ENCODE measurements at places on chromosomes 11 and 22.

GRCh38 chr11:112374486-112375140 lies 114.0 kb upstream of the PLET1 start:
- DNase-seq, result no peak

DNA sequence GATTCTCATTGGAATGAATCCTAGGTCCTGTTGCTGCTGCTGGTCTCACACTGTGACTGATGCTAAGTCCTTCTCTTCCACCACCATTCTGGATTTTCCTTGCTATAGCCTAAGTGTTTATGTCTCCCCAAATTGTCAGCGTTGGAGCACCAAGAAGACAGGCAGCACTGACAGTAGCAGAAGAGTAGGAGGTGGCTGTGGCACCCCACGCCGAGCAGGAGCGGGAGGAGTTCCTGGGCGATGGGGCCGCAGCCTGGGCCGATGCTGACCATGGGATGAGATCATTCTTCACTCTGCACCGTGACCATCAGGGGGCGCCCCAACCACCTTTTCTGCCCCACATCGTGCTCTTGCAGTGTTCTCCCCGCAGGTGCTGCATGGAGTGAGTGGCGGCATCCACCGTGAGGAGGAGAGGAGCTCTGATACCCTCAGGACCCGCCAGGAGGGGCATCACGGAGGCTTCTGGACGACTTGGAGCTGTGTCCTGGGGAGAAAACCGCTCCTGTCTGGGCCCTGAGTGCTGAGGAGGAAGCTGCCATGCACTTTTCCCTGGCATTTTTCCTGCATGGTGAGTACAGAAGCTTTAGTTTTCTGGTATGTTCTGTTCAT lies 57.0 kb downstream of the LRRC74B start:
- peak; percentile 50 for DNase-seq

DNA sequence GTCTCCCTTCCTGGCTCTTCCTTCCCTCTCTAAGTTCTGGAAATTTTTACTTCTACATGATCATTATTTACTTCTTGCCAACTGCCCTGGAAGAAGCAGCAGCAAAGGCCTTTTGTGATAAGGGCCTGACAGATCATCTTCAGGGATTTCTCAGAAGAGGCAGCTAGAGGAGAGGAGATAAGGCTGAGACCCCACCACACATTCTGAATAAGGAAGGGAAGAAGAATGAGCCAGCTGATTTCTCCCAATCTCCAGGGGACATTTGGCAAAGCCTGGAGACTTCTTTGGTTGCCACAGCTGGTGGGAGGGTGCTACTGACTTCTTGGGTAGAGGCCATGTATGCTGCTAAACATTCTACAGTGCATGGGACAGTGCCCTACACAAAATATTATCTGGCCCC lies 122.4 kb upstream of the OR9Q1 start:
- DNase-seq, result no peak

- no peak for DNase-seq
Observed at GRCh38 chr11:44914105-44914504, 36.6 kb downstream of the TP53I11 start.

DNA sequence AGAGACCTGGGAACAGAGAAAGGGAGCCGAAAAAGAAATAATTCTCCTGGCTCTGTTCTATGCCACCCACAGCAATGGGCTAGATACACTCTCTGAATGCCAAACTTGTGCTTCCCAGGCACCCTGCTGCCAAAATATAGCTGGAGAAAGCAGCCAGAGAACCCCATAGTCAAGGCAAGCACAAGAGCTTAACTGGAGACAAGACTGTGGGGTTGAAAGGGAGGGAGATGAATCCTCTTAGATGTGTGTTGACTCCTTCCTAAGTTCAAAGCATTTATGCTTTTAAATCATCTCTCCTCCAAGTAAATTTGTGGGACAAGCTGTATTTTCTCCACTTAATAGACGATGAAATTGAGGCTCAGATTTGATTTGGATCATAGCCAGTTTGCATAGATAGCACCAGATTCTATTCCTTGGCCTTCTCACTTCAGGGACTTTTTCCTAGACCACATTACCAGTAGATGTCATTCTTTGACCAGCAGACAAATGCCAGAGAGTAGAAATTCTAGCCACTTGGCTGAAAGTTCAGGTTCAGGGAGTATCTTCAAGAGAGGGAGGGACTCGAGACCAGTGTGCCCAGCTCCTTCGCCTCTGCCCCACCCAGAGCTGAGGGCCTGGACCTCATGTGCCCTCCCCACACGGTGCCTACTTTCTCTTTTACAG lies 16.5 kb upstream of the ETS1 start:
- no peak for DNase-seq

DNA sequence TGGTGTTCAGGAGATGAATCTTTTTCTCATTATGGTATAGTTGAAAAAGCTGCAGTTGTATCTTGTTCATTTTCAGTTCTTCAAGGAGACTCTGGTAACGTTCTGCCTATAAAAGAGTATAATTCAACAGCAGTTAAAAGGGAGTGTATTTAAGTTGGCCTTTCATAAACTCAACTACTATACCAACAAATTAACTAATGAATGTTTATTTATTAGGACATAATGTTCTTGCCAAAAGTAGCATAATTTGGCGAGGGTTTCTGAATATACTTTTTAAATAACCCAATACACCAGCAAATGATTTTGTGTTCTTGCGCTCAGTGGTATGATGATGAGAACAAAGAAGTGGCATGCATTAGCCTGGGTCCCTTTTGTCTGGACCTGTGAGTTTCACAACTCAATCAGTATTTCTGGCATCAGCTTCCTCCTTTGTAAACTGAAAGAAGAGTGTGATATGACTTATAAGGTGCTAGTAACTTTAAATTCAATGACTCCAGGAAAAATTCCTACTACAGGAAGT lies 10.9 kb downstream of the SMC1B start:
- no peak for DNase-seq

DNA sequence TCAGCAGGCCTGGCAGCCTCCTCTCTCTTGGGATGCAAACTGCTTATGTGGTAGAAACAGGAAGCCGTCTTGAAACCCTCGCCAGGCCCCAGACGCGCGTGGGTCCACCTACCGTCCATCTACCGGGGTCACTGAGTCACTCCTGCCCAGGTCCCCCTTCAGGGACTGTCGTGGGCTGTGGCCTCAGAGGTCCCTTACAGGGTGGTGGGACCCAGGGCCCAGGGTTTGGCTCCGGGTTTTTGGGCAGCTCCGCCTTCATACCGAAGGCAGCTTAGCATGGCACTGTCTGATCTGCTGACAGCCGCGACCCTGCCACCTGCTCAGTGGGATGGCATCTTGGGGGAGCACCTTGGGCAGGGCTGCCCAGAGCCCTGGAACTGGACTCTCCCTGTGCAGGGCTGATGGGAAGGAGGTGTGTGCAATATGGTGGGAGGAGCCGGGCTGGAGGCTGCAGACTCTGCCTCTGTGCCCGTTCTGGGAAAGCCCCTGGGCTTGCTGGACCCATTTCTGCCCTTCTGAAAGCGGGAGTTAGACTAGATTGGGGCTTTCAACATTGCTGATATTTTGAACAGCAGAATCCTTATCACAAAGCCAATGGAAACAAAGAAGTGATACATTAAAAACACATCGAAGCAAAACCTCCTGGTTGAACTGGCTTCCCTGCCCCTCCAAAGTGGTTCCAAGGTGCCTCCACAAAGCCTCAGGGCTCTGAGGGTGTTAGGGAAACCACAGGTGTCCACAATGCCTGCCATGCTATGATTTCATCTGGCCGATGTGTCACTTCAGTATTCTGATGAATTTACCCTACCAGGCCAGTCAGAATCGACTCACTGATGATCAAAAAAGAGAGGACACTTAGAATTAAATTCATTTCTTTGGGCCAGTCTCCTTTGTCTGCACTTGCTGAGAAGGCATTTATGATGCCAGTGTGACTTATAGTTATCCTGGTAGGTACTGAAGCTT lies 316.5 kb downstream of the KIRREL3 start:
- DNase-seq, result no peak

DNA sequence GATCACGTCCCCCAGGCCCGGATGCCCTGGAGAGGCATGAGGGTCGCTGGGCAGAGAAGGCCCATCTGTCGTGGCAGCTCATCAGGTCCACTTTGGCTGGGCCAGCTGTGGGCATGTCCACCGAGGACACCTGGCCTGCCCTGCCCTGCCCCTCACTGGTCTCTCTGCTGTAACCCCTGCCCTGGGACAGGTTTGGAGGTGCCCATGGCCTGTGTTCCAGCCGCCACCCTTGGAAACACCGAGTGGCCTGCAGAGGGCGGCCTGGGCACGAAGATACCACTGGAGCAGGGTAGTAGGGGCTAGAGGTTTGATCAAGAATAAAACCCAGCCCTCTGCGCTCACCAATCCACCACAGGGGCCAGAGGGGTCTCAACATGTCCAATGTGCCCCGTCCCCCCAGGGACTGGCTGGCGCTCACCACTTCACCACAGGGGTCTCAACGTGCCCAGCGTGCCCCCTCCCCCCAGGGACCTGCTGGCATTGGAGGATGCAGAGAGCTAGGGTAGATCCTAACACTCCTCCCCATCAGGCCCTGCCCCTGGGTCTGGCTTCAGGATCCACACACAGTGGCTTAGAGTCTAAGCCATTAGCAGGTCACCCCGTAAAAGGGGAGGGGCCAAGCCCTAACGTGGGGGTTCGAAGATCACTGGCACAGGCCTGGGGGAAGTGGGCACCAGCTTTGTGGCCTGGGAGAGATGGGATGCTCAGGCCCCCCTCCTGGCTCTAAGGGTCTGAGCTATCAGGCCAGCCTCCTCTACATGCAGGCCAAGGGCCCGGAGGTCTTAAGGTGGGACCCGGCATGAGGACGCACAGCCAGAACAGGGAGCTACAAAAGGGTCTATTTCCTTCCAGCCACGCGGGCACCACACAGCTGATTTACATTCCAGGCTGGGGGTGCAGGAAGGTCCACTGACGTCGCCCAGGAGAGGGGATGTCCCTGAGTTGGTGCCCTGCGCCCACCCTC lies 1.3 kb upstream of the HDAC10 start:
- peak; percentile 47 for DNase-seq

GRCh38 chr11:45238724-45239123 lies 47.4 kb downstream of the SYT13 start:
- DNase-seq, result no peak

- peak; percentile 53 for DNase-seq
Observed at GRCh38 chr22:20080445-20080775, 369 bp downstream of the DGCR8 start.

GRCh38 chr11:60422609-60423008 lies 6.8 kb upstream of the MS4A5 start:
- no peak for DNase-seq

GRCh38 chr11:57601297-57601696 lies 3.8 kb downstream of the SERPING1 start:
- DNase-seq, result no peak

DNA sequence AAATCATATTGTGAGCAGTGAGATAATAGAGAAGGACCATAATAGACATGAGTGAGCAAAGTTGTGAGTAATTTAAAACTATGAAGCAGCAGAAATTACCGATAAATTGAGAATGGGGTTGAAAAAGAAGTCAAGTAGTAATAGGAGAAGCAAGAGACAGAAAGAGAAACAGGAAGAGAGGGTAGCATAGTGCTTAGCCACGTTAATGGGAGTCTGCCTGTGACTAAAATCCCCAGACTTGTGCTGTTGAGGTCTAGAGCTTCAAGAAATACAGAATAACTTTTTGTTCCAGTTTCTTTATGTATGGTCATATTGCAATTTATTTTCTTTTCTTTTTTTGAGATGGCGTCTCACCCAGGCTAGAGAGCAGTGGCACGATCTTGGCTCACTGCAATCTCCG lies 368.7 kb downstream of the METTL15 start:
- DNase-seq, result no peak

- no peak for DNase-seq
Observed at GRCh38 chr22:40613067-40613466, 23.5 kb downstream of the MRTFA start.

DNA sequence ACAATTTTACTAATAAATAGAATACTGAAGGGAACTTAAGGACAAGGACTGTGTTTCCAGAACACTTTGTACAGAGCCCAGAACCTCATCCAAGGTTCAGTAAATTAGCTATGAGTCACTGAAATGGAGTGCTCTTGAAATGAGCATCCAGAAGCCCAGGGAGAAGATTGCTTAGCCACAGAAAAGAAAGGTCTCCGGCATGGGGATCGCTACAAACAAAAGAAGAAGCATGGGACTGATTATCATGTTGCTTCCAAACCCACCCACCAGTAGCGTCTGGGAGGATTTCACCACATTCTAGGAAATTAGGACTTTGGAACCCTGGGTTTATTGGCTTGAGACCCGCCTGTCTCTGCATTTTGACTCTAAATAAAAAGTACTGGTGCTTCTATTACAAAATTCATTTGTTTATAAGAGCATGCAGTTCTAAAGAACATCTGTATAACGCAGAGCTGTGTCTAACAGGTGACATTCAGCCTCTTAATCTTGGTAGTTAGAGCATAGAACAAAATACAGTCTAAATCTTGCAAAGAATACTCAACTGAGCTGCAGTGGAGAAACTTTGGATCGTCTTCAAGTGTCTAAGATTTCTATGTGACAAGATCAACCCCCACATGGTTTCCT lies 35.9 kb upstream of the SESN3 start:
- DNase-seq, result no peak
